ENCODE measurements at places on chromosomes 1 and 21.

DNA sequence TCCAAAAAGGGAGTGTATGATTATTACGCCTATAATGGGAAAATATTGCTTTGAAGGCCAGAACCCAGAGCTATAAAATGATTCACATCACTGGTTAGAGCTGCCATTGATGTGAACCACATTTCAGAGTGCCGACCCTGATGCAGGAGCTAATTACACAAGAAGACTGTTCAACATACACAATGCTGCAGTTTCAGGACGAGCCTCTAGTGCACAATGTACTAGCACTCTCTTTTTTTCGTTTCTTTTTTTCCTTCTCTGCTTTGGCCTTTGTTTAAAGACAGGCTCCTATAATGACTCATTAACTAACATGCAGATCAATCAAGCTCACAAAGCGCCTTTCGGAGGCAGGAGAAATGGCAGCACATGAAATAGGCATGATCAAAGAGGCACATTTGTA, 66.0 kb upstream of the HMGB4 start:
- DNase-seq, result no peak

DNA sequence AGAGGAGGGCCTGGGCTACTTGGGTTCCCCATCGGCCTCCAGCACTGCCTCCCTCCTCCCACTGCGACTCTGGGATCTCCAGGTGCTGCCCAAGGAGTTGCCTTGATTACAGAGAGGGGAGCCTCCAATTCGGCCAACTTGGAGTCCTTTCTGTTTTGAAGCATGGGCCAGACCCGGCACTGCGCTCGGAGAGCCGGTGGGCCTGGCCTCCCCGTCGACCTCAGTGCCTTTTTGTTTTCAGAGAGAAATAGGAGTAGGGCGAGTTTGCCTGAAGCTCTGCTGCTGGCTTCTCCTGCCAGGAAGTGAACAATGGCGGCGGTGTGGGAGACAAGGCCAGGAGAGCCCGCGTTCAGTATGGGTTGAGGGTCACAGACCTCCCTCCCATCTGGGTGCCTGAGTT, 24.4 kb downstream of the EIF2D start:
- DNase-seq, result no peak

- DNase-seq, result no peak
Observed at GRCh38 chr21:36890086-36890485, 76.4 kb downstream of the HLCS start.

DNA sequence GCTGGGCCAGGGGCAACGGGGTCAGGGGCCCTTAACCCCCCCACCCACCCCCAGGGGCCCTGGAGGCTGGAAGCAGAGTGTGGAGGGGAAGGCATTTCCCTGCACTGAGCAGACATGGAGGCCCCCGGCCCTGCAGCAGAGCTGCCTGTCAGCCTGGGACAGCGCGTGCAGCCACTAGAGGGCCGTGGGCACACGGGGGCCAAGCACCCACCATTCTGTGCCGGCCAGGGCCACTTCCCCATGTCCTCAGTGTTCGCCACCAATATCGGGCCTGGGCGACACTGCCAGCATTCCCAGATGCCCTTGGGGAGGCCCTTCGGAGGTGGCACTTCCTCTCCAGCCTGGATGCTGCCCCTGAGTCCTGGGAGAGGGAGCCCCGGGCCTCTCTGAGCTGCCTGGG, 23.2 kb upstream of the ARHGEF16 start:
- no peak for DNase-seq

- DNase-seq, result no peak
Observed at GRCh38 chr1:117654493-117655219, 48.8 kb downstream of the TENT5C start.

DNA sequence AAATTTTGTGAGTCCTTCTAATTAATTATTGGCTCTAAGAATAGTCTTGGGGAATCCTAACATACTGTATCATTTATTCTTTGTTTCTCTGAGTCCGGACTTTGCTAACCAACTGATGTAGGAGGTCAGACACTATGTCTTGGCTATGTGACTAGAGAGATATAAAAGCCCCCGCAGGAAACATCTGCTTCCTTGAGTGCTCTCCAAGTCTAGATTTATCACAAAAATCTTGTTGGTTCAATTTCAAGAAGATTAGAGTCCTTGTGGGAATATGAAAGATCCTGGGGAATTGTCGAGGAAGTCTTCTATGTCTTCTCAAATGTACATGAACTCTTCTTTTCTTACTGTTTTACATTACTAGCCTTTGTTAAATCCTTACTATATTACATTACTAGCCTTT, 1712.5 kb downstream of the NCAM2 start:
- DNase-seq, result no peak

- no peak for DNase-seq
Observed at GRCh38 chr1:93252598-93252997, 72.1 kb downstream of the CCDC18 start.

GRCh38 chr1:244970236-244970743, 105.9 kb upstream of the HNRNPU start:
- DNase-seq, result peak; percentile 55

GRCh38 chr1:92444351-92444750, 42.4 kb downstream of the GFI1 start:
- DNase-seq, result no peak

DNA sequence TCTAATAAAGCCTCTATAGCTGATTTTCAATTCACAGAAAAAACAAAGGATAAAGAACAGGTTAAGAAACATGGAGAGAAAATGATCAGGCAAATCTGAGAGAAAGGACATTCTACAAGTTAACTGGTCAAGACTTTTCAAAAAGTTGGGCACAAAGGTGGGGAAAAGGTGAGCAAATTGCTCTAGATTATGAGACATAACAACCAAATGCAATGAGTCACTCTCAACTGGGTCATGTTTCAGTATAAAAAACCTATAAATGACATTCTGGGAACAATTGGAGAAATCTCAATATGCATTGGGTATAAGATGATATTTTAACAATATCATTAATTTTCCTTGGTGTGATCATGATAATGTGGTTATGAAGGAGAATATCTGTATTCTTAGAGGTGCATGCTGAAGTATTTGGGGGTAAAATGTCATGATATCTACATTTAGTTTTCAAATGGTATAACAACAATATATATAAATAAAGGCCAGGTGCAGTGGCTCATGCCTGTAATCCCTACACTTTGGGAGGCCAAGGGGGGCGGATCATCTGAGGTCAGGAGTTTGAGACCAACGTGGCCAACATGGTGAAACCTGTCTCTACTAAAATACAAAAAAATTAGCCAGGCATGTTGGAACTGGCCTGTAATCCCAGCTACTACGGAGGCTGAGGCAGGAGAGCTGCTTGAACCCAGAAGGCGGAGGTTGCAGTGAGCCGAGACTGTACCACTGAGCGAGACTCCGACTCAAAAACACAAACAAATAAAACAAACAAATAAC, 27.0 kb downstream of the ANKRD13C start:
- no peak for DNase-seq

- DNase-seq, result no peak
Observed at GRCh38 chr1:31987135-31987619, 26.5 kb upstream of the KHDRBS1 start.

DNA sequence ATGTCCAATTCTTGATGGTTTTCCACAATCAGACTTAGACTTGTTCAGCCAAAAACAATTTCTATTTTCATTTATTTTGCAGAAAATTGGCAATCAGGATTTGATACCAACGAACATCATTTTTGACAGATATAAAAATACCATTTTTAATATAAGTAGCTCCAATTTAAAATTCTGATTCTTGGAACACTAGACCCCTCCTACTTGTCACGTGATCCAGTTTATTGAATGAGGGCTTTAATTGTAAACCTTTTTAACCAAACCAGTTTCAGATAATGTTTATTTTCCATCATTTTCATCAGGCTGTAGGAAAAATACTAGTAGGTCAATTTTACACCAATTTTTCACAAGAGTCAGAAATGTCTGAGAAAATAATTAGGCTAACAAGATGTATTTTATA, 607.2 kb upstream of the RGS18 start:
- DNase-seq, result no peak

DNA sequence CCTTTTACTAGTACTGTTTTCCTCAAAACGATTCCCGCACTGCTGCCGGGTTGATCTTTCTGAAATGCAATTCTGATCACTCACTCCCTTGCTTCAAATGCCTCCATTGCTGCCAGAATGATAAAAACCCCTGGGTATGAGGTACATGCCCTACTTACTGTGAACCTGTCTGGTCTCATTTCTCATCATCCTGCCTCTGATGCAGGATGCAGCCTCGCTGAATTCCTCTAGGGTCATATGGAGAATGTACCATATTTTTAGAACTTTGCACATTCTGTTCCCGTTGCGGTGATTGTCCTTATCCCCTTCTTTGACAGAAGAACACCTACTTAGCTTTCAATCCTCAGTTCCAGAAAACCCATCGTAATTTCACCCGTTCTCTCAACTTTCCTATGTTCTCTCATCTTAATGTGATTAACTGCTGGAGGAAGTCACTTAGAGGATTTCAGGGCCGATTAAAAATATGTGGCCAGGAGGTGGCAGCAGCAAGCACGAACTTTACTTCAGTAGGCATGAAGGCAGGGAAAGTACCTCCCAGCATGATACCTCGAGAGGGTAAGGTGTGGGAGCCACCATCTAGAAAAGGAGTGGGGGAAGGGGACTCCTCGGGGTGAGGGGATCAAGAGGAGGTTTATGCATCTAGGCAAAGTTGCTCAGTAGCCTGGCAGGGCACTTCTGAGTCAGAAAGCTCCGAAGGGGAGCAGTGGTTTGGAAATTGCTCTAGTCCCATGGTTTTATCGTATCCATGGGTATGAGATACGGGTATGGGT, 361.5 kb upstream of the ZP4 start:
- peak; percentile 64 for DNase-seq

DNA sequence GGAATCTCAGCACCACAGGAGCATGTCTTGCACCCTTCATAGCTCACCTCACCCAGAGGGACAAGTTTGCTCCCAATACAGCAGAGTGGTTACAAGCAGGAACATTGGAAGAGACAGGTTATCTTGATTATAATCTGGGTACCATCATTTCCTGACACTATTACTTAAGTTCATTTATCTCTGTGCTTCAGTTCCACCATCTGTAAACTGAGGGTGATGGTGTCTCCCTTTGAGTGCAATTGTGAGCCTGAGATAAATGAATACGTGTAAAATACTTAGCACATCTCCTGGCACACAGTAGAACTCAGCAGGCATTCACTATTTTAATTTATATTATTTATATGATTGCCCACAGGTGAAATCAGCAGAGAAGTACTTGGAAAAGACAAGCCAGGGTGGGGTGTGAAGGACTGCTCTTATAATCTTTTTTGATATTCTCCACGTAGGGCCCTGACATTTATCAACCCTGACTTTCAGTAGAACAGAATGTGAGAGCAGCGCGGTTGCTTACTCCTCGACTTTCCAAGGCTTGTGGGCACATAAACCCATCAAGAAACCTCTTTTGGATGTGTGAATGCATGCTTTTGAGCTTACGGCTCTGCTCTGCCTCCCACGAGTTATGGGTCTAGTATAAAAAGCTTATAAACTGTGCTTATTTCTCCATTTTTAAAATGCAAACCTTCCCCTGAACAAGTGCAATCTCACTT, 34.9 kb downstream of the DUSP10 start:
- DNase-seq, result no peak

DNA sequence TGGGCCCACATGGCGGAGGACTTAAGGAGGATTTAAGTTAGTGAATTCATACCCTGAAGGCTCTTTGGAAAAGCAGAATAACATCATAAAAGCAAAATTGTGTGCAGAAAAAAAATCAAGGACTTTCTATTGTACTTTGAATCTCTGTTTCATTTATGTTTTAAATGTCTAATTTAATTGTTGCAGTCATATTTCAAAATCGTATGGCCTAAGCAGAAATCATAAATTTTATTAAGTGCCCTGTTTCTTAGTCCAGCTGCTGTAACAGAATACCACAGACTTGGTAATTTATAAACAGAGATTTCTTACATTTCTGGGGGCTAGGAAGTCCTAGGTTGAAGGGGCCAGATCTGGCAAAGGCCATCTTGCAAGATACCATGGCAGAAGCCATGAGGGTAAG, 555.6 kb downstream of the LTN1 start:
- no peak for DNase-seq

GRCh38 chr1:63713627-63714481, 60.0 kb upstream of the ROR1 start:
- DNase-seq, result no peak

GRCh38 chr1:227370533-227371254, 52.4 kb upstream of the CDC42BPA start:
- DNase-seq, result no peak

DNA sequence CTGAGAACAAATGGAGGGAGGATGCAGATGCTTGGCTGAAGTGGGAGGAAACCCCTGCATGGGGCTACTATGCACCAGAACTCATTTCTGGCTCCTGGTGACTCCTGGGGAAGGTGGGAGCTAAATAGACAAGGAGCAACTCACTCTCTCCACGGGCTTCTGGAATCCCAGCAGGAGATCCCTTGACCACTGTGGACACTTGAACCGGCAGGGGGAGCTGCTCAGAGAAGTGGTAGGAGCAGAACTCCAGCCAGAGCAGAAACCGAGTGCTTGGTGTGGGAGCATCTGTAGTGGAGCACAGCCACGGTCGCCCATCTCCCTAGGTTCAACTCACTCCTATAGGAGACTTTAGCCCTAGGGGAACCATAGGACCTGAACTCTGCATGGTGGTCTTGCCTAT, 205.6 kb upstream of the GJB5 start:
- no peak for DNase-seq

DNA sequence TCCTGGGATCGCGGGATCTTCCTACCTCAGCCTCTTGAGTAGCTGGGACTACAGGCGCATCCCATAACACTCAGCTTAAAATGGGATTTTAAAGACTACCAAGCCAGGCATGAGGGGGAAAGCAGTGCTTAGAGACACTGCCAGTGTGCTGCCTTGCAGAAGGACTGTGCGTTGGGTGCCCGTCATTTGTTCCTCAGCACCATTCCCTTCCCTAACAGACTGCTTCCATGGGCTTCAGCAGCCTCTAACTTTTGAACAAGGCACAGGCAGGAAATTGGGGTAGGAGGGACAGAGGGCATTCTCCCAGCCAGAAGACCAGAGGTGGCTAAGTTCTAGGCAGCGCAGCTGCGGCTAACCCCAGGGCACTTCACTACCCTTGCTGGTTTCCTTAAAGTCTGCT, 73.9 kb upstream of the USP24 start:
- DNase-seq, result no peak

DNA sequence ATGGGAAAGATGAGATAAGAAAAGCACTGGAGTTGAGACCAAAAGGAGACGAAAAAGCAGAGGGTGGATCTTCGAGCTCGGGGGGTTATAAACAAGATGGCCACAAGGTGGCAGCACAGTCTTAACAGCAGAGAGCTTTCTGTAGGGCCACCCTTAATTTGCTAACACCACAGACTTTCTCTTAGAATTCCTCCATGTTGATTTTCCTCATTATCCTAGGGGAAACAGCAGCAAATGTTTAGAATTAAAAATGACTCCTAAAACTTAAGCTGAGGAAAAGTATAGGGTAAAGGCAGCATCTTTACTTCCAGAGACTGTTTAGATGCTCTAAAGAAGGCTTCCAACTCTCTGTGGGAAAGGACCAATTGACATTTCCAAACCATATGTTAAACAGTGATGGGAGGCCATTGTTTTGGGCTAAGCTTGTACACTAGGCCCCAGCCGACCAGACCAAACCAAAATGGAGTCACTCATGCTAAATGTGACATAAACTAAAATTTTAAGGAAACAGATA, 2.5 kb upstream of the APOBEC4 start:
- DNase-seq, result peak; percentile 86

Data from tibial nerve (tissue), 4 donors.